NCI-H187 treated with DMSO at 0.1 percent for 48 hours (cell line): ENCODE measurements at places on chromosomes 5 and 9.
A peak's percentile ranks its signal among the peaks of the same experiment; 100 is the strongest.

DNA sequence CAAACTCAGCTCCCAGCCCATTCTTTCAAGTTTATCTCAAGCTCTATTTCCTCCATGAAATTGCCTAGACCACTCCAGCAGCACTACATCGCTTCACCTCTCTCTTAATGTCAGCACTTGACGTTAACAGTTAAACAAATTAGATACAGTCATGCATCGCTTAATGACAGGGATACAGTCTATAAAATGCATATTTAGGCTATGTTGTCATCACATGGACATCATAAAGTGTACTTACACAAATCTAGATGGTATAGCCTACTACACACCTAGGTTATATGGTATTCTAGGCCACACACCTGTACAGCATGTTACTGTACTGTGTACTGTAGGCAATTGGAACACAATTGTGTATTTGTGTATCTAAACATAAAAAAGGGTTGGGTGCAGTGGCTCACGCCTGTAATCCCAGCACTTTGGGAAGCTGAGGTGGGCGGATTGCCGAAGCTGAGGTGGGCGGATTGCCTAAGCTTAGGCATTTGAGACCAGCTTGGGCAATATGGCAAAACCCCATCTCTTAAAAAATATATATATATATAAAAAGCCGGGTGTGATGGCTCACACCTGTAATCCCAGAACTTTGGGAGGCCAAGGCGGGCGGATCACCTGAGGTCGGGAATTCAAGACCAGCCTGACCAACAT lies 13.4 kb upstream of the PCSK5 start:
- DNase-seq = peak; percentile 24

GRCh38 chr5:173320259-173320658 lies 8.0 kb downstream of the STC2 start:
- DNase-seq = no peak

GRCh38 chr5:40572937-40573336 lies 106.8 kb upstream of the PTGER4 start:
- DNase-seq = no peak

DNA sequence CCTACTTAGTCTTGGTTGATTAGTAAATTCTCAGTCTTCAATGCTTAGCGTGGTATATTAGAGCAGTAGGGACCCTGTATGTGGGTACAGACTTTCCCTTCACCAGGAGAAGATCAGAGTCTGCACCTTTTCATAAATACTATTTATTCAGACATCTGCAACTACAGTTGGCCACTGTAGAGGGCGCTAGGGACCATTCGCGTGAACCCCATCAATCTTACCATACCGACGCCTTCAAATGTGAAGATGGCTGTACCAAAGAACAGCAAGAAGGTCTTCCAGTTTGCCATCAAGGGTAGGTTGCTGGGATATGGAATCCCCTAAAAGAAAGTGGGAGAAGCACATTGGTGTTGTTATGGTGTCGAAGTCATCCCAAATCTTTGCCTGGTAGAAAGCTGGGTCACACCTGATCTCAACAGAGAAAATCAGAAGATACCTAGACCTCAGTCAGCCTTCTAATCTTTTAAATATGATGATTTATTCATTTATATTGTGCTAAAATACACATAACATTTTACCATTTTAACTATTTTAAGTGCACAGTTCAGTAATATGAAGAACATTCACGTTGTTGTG lies 19.1 kb downstream of the SLC36A3 start:
- no peak for DNase-seq

DNA sequence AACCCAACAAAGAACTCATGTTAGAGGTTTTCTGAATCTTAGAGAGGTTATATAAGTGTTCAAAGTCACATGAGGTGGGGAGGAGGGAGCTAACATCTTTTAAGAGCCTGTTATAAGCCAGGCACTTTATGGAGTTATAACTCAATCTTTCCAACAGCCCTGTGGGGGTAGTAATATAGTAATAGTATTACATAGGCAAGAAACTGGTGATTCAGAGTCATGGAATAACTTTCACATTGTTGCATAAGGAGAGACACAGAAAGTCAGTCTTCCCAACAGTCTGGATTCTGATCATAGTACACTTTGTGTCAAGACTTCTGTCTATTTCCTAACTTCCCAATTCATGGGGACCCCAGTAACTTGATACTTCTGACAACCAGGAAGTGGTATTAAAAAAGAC lies 89.2 kb downstream of the ACER2 start:
- no peak for DNase-seq

DNA sequence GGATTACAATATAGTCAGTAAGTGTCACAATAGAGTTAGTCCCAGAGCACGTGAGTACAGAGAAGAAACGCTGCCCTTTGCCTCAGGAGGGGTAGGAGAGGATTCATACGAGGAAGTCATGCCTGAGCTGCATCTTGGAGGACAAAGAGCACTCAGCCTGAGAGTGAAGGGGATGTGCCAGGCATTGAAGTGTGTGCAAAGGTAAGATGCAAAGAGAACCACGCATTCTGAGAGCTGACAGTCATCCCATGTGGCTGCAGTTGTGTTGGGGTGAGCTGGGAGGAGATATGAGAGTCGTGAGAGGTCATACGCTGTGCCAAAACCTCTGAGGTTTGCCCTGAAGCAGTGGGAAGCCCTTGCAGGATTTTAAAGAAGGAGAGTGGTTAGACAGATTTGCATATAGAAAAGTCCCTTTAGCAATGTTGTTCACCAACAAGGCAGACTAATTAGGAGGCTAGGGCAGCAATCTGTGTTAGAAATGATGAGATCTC lies 97.5 kb downstream of the PIP5K1B start:
- no peak for DNase-seq

GRCh38 chr5:179623906-179624741 lies 653 bp upstream of the HNRNPH1 start:
- no peak for DNase-seq

GRCh38 chr5:60997721-60998120 lies 52.7 kb downstream of the NDUFAF2 start:
- DNase-seq = no peak

DNA sequence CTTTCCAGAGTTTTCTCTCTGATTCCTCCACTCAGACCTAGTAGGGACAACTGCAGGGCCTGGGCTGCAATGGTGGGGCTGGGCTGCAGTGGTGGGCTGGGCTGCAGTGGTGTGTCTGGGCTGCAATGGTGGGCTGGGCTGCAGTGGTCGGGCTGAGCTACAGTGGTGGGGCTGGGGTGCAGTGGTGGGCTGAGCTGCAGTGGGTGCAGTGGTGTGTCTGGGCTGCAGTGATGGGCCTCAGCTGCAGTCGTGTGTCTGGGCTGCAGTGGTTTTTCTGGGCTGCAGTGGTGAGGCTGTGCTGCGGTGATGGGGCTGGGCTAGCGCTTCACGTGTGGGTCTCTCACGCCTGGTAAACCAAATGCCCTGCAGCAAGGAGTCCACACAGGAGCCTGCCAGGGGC lies 27.4 kb downstream of the ABO start:
- no peak for DNase-seq
